GM06990 (cell line): ENCODE measurements at places on chromosomes 11 and 22.

DNA sequence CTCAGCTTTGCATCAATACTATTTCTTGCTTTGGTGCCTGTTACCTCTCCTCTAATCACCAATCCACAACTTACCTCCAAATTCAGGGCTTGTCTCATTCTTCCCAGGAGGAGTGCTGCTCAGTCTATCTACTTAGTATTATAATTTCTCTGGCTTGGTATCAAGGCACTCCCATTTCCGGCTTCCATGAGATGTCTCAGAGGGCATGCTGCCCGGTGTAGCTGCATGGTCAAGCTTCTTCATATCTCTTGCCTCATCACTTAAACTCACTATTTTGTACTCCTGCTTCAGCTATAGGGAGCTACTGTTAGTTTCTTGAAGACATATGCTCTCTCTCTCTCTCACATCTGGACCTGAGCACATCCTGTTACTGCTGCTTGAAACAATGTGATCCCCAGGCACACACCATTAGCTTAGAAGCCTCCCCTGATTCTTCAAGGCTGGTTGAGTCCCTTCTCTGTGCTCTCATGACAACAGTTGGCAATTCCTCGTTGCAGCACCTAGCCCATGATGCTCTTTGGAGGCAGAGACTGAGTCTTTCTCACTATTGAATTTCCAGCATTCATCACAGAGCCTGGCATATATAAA lies 182.8 kb upstream of the SYN3 start:
- peak; percentile 35 for DNase-seq

DNA sequence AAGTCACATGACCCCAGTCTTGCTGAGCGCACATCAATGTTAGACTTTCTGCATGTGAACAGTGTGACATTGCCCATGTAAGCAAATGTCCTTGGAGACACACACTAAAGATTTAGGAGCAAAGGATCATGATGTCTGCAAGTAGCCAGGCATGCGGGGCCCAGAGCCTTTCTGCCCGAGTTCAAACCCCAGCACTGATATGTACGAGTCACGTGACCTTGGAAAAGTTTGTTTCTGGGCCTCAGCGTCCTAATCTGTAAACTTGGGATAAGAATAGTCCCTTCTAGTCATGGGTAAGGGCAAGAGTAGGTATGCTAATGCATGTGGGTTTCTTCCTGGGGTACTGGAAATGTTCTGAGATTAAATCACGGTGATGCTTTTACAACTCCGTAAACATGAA lies 16.8 kb upstream of the PGA3 start:
- no peak for DNase-seq

- DNase-seq: no peak
Measured at GRCh38 chr11:116730601-116731000, 42.2 kb downstream of the BUD13 start.

- no peak for DNase-seq
Measured at GRCh38 chr11:107683061-107683460, 28.8 kb downstream of the SLN start.

DNA sequence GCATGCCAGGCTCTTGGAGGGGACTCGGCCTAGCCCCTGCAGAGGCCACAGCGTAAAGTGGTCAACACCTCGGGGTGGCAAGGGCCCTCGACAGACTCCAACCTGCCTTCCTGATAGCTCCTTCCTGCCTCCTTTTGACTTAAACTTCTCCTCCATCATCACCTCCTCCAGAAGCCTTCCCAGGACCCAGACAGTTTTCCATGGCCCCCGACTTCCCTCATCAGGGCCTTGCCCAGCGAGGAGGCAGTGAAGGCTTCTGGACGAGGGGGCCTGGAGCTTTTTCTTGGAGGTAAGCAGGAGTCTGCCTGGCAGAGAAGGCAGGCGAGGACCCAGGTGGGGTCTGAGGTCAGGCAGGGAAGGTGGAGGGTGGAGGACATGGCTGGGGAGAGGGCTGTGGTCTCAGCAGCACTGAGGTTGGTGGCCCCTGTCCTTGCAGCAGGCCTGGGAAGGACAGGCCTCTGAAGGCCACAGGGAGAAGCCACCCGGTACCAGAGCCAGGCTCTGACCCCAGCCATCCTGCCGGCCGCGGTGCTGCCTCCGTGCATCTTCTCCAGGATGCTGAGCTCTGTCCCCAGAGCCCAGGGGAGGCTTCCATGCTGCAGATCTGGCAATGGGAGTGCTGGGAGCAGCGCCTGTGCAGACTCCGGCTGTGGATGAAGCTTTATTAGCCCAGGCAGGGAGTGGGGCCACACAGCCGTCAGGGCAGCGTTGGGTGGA lies 81.4 kb downstream of the WNT7B start:
- DNase-seq: no peak

DNA sequence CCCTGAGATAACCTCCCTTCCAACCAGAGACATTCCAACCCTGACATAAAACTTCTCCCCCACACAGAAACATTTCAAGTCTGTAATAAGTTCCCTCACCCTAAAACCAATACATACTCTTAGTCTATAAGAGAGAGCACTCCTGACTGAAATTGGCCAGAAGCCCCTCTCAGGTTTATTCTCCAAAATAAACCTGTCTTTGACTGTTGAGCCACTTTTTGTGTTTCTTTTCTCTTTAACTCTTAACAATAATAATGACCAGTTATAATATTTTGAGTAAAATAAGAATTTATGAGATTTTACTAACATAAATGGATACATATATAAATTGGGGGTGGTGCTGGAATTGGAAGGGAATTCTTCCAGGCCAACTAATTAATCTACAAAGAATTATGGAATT lies 93.6 kb downstream of the GRM5 start:
- no peak for DNase-seq

- no peak for DNase-seq
Measured at GRCh38 chr11:31236143-31236542, 133.4 kb downstream of the DCDC1 start.

DNA sequence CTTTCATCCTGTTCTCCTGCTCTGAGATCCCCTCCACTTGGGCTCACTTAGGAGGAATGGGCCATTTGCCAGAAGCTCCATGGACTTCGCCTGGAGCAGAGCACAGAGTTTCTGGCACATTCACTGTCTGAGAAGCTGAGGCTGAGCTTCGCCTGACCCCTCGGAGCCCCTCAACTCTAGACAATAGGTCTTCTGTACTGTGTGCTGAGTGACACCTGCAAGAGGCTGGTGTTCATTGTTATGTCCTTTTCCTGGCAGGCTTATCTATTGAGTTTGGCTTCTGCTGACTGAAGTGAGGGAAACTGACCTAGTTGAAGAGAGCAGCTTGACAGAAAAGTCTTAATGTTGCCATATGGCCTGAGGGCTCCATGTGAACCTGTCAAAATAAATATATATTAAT lies 124.3 kb downstream of the EHF start:
- no peak for DNase-seq

GRCh38 chr11:26045082-26045481 lies 286.8 kb upstream of the ANO3 start:
- DNase-seq: no peak

DNA sequence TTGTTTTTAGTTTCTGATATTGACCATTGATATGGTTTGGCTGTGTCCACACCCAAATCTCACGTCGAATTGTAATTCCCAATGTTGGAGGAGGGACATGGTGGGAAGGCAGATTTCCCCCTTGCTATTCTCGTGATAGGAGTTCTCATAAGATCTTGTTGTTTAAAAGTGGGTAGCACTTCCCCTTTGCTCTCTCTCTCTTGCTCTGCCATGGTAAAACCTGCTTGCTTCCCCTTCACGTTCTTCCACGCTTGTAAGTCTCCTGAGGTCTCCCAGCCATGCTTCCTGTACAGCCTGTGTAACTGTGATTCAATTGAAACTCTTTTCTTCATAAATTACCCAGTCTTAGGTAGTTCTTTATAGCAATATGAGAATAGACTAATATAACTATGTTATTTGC lies 203.6 kb upstream of the CHORDC1 start:
- DNase-seq: no peak

DNA sequence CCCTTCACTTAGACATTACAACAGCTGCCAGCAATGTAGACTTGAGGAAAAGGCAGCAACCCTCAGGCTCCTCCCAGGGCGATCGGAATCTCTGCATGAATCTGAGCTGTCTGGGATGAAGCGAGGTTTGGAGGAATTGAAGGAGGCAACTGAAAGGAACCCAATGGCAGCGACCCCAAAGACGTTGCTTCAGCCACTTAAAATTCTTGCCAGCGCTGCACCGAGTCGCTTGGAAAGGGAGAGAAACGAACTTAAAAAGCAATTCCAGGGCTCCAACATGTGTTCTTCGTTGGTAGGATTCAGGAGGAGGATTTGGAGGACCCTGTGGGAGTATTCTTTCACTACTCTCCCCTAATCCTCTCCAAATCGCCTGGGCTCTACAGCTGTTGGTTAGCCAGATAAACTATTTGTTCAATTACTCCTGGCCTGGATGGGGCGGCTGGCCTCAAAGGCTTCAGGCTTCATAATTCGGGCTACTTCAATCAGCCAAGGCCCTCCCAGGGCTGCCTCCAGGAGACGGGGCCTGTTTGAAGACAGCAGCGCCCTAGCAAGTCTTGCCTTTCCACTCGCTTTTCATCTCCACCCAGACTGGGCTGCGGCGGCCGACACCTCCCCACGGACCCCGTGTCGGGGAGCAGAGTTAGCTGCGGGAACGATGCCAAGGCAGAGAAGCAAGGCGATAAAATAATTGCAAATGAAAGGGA lies 72.4 kb upstream of the TMEM45B start:
- no peak for DNase-seq

- no peak for DNase-seq
Measured at GRCh38 chr22:45998638-45999378, 21.8 kb upstream of the WNT7B start.

- DNase-seq: no peak
Measured at GRCh38 chr11:107263844-107264563, 193.6 kb downstream of the CWF19L2 start.

GRCh38 chr11:132455044-132455443 lies 1077.3 kb downstream of the OPCML start:
- DNase-seq: no peak

GRCh38 chr11:42526426-42526825 lies 785.4 kb upstream of the API5 start:
- DNase-seq: no peak

DNA sequence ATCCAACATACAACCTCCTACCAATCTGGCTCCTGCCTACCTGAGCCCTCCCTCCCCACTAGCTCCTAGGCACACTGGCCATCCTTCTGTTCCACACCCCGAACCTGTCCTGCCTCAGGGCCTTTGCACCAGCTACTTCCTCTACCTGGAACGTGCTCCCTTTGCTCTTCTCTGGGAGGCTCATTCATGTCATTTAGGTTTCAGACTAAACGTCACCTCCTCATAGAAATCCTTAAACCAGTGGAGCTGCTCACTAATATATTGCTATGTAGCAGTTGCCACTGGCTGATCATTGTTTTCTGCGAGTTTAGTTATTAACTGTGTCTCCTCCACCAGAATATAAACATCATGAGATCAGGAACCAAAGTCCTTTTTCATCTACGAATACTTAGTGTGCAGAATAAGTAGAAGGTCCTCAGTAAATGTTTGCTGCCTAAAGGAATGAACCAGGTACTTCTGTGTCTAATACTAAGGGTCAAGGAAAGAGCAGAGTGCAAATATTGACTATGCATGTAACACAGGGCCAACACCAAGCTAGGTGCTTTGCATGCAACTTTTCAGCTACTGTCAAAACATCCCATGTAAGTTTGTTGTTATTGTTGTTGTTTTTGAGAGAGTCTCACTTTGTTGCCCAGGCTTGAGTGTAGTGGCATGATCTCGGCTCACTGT lies 277.6 kb upstream of the SYN3 start:
- DNase-seq: no peak

DNA sequence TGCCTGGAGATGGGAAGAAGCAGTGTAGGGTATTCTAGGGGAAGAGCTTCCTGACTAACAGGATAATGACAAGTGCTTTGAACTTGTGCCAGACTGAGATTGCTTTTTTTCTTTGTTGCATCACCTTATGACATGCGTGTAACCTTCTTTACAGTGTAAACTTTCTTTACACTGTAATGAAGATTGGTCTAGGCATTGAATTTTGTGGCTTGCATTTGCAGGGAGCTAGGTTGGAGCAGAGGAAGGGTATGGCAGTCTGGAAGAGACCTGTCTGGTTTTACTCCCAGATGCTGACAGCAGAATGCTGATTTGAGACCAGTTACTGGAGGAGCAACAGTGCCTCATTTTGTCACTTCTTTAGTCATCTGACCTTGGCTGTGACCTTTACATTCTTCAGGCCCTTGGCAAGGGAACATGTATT lies 5.6 kb downstream of the DDB2 start:
- DNase-seq: no peak

GRCh38 chr11:107859459-107860239 lies 1.1 kb upstream of the SLC35F2 start:
- peak; percentile 68 for DNase-seq

DNA sequence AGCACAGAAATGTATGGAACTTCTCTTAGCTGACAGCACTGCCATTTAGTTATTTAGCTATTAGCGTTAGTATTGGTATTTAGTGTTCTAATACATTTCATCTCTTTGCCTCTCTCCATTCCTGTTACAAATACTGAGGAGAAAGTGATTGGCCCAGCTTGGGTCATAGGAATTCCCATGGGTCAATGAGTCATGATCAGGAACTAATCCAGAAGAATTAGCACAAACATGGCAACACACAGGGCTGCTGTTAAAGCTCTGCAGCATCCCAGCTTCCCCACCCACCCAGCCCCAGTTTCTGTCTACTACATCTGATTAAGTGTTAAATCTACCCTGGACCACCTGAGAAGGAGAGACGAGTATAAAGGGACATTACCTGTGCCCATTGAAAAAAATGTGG lies 36.1 kb downstream of the PDGFD start:
- DNase-seq: no peak

GRCh38 chr11:72243173-72244059 lies 560 bp downstream of the PHOX2A start:
- DNase-seq: no peak

GRCh38 chr11:48104568-48104924 lies 112.1 kb upstream of the OR4B1 start:
- no peak for DNase-seq

DNA sequence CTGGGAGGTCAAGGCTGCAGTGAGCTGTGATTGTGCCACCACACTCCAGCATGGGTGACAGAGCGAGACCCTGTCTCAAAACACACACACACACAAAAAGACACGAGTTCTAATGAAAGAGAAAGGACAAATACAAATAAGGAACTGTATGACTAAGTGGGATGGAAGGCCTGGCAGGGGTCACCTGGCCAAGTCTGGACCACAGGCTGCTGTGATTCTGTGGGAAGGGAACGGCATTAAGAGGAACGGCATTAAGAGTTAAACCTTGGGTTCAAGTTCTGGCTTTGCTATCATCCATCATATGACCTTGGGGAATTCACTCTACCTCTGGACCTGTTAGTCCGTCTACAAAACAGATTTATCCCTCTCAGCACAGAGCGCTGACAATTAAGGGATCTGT lies 47.7 kb downstream of the LRFN4 start:
- no peak for DNase-seq
